ENCODE measurements at places on chromosomes 12 and 14.

- peak; percentile 36 for DNase-seq
Observed at GRCh38 chr12:49019443-49020324, 1.1 kb upstream of the PRKAG1 start.

DNA sequence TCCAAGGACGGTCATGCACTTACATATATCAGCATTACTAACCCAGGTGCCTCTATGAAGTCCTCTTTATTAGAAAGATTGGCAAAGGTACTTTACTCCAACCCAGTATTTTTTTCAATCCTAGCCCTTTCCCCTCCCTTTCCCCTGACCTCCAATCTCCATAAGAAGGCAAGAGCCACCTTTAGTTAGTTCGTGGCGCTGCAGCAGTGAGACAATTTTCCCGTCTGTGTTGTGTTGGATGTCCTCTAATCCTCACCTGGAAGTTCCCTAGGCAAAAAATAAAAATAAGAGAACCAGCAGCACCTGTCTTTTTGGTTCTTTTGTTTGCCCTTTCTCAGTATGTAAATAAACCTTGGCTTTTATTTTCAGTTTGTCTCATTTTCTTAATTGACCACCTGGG lies 439.6 kb upstream of the LRFN5 start:
- no peak for DNase-seq

GRCh38 chr12:16027002-16027401 lies 115.9 kb downstream of the DERA start:
- DNase-seq, result no peak

- DNase-seq, result no peak
Observed at GRCh38 chr12:123073292-123073691, 77.6 kb downstream of the PITPNM2 start.

- DNase-seq, result no peak
Observed at GRCh38 chr14:75440733-75441477, 13.1 kb downstream of the JDP2 start.

- peak; percentile 81 for DNase-seq
Observed at GRCh38 chr12:57461276-57461916, 1.8 kb downstream of the GLI1 start.

DNA sequence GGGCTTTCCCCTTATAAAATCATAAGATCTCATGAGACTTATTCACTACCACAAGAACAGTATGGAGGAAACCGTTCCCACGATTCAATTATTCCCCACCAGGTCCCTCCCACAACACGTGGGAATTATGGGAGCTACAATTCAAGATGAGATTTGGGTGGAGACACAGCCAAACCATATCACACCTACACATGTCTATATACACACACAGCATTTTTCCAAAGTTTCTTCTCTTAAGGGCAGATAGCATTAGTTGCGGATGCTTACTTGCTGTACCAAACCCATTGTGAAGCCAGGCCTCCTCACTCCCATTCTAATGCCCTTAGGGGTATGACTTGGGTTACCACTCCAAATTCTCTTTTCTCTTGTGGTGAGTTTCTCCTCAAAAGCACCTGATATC lies 104.1 kb upstream of the RAP1B start:
- no peak for DNase-seq
